ENCODE measurements at places on chromosomes 16 and 17.

- no peak for DNase-seq
These were observed 3.0 kb downstream of the NLRC3 start for GRCh38 chr16:3574195-3574594.

GRCh38 chr16:86598607-86599565 lies 20.5 kb downstream of the FOXL1 start:
- no peak for DNase-seq

DNA sequence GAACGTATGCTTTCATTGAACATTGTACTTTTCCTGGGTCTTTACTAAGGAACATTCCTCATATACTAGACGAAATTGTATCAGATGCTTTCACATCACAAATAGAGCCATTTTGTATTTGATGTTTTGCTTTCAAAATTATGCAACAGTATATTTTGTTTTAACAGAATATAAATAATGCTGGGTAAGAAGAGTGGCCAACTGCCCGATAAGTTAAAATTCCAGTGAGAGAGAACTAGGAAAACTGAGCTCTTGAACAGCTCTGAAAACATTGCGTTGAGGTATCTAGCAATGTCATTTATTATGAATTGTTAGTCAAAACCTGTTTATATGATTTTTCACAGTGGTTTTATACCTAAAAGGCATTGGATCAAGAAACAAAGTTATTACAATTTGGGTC lies 50.8 kb downstream of the USP10 start:
- no peak for DNase-seq

- no peak for DNase-seq
These were observed 19.4 kb downstream of the CBX1 start for GRCh38 chr17:48081858-48082257.

DNA sequence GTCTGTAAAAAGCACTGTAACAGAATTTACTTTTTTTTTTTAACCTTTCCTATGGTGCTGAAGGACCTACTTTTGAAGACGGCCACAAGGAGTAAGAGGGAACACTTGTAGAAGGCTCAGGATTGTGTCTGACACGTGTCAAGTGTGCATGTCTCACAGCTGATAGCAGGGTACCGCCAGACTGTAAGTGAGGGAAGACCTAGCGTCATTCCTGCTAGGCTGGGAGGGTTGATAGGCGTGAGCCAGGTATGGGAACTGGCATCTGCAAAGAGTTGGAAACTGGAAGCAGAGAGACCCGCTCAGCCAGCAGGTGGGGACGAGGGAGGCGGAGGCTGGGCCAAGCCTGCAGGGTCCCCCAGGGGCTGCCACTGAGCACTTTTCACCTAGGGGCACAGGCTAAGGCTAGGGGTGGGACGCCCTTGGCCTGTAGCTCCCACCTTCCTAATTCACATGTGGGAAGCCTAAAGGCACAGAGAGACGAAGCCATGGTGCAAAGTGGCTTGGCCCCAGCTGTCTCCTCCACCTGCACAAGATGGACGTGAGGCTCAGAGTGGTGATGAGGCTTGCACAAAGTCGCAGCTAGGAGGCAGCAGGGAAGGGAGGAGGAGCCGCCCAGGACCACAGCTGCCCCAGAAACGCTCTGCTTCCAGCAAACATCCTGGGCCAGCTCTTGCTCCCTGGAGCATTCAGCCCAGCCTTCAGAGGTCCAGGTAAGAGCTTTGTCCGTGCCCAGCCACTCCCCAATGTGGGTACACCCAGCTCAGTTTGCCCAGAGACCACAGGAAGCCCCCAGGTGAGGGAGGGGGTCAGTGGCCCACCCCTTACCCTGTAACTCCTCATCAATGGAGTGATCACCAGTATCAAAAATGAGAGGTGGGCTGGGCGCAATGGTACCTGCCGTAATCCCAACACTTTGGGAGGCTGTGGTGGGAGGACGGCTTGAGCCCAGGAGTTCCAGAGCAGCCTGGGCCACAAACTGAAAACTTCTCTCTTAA lies 18.9 kb downstream of the VASN start:
- peak; percentile 70 for DNase-seq

- DNase-seq = peak; percentile 44
These were observed 35.5 kb upstream of the ZC3H18 start for GRCh38 chr16:88534638-88535190.

GRCh38 chr16:49599704-49600103 lies 226.1 kb downstream of the C16orf78 start:
- no peak for DNase-seq

DNA sequence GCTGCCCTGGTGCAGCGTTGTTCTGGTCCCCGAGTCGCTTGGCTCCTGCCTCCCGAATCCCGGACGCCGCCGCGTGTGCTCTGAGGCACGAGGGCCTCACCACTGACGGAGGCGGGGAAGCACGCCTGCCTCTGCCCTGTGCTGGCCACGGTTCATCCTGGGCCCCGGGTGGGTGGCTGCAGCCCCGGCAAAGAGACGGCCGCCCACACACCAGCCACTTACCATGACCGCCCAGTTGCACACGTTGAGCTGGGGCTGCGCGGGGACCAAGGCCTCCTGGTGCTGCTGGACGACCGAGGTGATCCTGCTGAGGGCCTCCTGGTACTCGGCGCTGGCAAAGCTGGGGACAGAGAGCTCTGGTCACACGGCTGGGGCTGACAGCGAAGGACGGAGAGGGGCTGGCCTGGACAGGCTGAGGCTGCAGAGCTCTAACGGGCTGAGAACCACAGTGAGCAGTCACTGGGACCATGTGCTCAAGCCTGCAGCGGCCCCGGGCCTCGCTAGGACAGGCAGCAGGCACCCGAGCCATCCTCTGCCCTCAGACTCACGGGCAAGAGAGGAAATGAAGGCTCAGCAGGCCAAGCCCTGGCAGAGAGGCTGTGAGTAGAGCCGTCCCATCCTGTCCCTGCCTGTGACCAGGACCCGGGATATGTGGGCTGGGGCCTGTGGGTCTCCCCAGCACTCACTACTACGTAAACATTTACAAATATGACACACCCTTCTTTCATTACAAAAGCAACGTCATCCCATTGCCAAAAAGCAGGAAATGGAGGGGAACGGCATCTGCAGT lies 6.3 kb upstream of the APRT start:
- no peak for DNase-seq

- peak; percentile 80 for DNase-seq
These were observed 61.1 kb upstream of the CIBAR2 start for GRCh38 chr16:85173146-85173980.

- no peak for DNase-seq
These were observed 10.9 kb downstream of the STH start for GRCh38 chr17:46009681-46010596.

DNA sequence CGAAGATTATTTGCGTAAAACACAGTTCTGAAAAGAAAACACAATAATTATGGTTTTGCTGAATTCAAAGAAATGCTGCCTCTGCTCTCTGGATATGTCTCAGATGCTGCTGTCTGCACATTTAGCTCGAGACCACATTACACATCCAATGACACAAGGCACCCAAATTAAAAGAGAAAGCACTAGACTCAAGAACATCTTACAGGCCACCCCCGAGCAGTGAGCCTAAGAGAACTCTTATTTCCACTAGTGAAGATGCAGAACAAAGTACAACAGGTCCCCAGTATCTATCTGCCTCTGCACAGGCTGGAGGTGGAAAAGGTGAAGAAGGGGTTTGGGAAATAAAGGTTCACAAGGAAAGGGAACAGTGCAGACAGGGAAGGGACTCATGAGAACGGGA lies 33.5 kb downstream of the GRB2 start:
- no peak for DNase-seq

- no peak for DNase-seq
These were observed 11.8 kb downstream of the MPO start for GRCh38 chr17:58268774-58269556.

DNA sequence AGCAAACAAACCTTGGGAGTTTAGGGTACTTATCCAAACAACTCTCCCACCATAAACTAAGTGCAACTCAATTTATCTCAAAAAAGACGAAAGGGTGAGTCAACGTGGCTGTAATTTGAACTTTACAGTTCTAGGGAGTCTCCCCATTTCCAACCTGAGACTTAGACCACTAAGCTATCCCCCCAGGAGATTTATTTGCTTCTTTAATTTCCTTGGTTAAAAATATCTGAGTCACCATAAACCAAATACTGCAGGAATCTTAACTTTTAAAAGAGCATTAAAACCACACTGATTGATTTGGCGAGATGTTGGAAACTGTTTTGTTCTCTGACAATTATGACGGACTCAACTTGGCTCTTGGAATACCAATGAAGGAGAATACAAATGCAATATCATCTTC lies 299.3 kb upstream of the SOX9 start:
- DNase-seq = no peak

DNA sequence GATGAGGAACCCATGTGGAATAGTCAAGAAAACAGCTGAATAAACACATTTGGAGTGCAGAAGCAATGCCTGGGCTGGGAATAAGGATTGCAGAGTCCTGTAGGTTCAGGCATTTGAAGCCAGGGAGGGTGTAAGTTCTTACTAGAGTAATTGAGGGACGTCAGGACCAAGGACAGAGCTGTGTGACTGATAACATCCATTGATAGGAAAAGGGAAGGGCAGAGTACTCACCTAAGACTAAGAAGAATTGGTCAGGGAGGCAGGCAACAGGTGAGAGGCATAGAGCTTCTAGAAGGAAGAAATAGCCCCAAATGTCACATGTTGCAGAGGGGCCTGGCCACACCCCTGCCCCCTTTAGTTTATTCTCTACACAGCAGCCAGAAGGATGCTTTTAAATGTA lies 79.8 kb upstream of the TMEM132E start:
- DNase-seq = peak; percentile 80

DNA sequence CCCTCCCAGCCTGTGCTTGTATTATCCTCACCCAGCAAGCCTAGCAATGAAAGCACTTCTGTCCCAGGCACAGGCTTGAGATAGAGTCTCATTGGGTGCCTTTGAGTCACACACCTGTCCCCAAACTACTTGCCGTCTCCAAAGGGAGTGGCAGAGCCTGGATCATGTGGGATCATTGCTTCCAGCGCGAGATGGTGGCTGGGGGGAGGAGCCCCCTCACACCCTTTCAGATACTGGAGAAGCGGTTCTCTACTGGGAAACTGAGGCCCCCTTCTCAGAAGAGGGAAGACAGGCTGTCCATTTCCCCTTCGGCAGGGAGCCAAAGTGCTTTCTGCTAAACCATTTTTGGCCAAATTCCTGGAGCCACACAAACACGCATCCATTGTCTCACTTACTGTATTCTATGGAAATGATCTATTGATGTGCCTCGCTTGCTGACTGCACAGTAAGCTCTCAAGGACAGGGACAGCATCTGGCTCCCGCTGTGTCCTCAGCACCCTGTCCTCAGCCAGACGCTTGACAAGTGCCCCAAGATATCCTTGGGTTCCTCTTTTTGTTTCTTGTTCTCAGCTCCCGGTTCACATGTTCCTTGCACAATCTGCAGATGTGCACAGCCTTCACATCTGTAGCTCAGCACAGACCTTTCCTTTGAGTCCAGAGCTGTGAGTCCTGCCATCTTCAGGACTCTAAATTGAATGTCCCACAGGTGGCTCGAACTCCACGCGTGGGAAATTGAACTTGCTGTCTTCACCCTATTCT lies 26.0 kb upstream of the DLX3 start:
- no peak for DNase-seq

GRCh38 chr17:14746822-14747602 lies 446.1 kb downstream of the HS3ST3B1 start:
- no peak for DNase-seq

- DNase-seq = no peak
These were observed 1.0 kb upstream of the TBC1D10B start for GRCh38 chr16:30371248-30371816.

GRCh38 chr16:49910541-49911071 lies 54.7 kb upstream of the ZNF423 start:
- DNase-seq = no peak
